ENCODE measurements at places on chromosomes 5 and 9.

GRCh38 chr5:158056130-158056825 is 197.3 kb upstream of the CLINT1 start:
- no peak for DNase-seq

- no peak for DNase-seq
These were observed 81.4 kb upstream of the DAB2 start for GRCh38 chr5:39506211-39506610.

DNA sequence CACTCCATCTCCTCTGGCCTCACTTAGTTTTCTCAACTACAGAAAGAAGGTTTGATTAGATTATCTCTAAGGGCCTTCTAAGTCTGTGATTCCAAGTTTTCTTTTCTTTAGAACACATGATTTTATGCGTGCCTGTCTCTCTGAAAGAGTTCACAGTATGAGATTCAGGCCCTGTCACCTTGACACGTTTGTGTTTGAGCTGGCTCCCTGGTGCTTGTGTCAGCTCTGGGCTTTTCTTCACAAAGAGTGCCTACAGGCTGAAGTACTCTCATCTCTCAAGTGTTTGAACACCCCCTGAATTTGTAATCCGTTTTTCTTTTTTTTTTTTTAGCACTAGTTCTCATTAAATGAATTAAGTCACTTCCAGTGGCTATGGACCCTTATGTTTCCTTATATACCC is 306.9 kb upstream of the C9orf72 start:
- no peak for DNase-seq

DNA sequence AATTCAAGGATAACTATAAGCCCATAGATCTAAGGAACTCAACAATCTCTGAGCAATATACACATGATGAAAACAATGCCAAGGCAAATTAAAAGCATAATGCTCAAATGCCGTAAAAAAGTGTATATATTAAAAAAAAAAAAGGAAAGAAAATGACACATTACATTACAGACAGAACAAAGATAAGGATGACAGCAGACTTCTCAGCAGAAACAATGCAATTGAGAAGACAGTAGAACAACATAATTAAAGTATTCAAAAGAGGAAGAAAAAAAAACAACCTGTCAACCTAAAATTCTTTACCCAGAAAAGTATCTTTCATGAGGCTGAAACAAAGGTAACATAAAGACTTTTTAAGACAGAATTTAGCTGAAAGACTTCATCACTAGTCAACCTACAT is 591.7 kb downstream of the ZNF608 start:
- no peak for DNase-seq

DNA sequence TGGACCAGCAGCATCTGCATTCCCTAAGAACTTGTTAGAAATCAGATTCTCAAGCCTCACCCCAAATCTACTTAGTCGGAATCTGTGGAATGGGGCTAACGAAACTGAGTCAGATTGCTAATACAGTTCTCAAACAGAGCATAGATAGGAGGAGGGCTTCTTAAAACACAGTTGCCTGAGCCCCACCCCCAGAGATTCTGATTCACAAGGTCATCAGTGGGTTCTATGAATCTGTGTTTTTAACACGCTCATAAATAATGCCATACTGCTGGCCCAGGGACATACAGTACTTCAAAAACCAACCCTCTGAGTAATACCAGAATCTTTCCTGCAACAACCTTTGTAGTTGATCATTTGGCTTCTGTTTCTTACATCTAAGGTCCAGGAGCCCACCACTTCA is 32.9 kb upstream of the GARNL3 start:
- DNase-seq = no peak

- no peak for DNase-seq
These were observed 221.8 kb downstream of the FAM114A2 start for GRCh38 chr5:153816870-153817269.

- DNase-seq = peak; percentile 6
These were observed 24.5 kb downstream of the C9orf152 start for GRCh38 chr9:110183208-110184145.

DNA sequence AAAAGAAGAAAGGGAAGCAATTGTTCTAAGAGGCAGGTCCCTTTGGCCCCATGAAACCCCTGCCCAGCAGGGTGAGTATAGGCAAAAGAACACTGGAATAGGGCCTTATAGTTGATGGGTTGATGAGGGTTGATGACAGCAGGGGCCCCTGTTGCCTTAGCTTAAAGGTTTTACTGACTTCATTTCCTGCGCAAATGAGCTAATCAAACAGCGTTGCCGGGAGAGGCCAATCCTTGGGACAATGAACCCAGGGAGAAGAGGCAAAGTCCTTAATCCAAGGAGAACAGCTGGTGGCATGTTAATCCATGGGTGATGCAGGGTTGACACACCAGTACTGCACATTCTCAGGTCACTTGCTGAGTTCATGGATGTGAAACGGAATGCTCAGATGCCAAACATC is 22.0 kb upstream of the EPB41L4B start:
- DNase-seq = no peak

- DNase-seq = no peak
These were observed 594.1 kb upstream of the BRINP1 start for GRCh38 chr9:119963258-119963797.

DNA sequence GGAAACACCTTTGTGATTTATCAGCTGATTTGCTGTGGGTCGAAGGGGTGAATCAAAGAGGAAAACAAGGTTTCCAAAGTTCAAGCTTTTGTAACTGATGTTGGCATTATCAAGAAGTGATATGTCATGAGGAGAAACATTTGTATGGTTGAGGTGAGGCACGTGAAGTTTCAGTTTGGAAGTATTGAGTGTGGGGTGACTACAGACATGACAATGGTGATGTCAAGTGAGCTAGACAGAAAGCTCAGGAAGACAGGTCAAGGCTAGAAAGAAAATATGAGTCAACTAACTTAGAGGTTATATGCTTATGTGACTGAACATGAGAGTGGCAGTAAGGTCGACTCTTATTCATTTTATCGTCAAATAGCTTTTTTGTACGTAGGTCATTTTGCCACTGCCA is 99.1 kb downstream of the RAB3C start:
- DNase-seq = no peak

DNA sequence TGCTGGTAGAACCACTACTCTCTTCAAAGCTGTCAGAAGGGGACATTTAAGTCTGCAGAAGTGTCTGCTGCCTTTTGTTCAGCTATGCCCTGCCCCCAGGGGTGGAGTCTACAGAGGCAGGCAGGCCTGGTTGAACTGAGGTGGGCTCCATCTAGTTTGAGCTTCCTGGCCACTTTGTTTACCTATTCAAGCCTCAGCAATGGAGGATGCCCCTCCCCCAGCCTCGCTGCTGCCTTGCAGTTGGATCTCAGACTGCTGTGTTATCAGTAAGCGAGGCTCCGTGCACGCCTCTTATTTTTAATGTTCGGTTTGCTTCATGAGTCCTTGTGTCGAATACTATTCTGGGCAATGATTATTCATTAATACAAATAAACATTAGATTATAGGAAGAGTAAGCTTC is 3.1 kb upstream of the SLC27A6 start:
- no peak for DNase-seq

DNA sequence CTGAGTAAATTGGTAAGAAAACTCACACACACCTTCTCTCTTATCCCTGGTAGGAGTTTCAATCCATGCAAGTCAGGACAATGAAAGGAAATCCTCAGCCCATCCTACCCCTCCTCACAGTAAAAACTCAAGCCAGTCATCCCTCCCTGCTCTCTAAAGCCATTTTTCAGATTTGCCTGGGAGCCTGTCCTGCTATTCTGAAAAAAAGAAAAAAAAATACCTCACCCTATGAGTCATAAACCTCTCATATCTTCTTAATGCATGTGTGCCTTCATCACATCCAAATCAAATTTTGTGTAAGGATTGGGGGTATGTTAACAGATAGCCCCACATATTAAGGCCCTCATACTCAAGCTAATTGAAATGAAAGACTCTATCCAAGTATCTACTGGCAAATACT is 14.1 kb downstream of the UGT3A2 start:
- no peak for DNase-seq

DNA sequence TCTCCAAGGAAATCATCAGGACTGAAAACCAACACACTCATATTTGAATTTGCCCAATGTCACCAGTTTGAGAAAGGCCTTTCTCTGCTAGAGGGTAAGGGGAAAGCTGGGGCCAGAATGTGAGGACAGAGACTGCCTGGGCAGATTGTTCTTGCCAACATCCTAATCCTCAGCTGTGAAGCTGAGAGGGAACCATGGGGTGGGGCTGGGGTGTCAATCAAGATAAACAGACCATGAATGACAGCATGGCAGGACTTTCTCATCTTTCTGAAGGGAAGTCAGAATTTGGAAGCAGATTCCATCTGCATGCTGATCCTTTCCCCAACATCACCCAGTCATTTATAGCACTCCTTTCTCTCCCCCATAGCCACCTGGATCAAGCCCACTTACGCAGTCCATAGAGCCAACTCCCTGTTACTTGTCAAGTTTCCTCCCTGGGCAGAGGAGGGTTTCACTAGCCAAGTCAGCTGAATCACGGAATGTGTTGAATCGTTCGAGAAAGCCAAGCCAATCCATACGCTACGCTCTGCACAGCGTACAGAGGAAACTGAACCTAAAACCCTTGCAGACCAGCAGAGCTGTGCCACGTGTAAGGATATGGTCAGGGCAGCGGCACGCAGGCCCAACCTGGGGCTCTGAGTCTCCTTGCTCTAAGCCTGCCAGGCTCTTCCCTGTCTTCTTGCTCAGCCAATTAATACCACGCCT is 14.9 kb downstream of the GLDC start:
- no peak for DNase-seq

- no peak for DNase-seq
These were observed 317.8 kb upstream of the ADCY2 start for GRCh38 chr5:7078101-7078500.

All from stimulated activated CD8-positive, alpha-beta memory T cell treated with anti-CD3 and anti-CD28 coated beads, Interleukin-4, amount 100 ng/mL, for 4 hours (primary cell).